ENCODE measurements at places on chromosomes 5 and 9. TPM values are rescaled to one million over a fixed set of nuclear protein-coding genes. Genes with fewer than 3 reads are reported as not detected.

The SLC36A2 gene
- total RNA-seq = not detected

The NAA35 gene
- total RNA-seq = 28.8 TPM

The PHF24 gene
- total RNA-seq = 0.39 TPM

The PCA3 gene
- total RNA-seq = not detected

The DPM2 gene
- 41.2 TPM for total RNA-seq

The NEURL1B gene
- 5.2 TPM for total RNA-seq

The KCNIP1 gene
- total RNA-seq = not detected

The BARX1 gene
- 12.9 TPM for total RNA-seq

The EQTN gene
- total RNA-seq = 0.22 TPM

The PCDHGA8 gene
- total RNA-seq = 0.06 TPM

The NTRK2 gene
- not detected for total RNA-seq

The SPIN1 gene
- total RNA-seq = 37.5 TPM

The TNPO1 gene
- total RNA-seq = 117 TPM

The SLC36A3 gene
- not detected for total RNA-seq

The IRGM gene
- not detected for total RNA-seq
